T-helper 9 cell (primary cell): ENCODE measurements at places on chromosomes 4 and X.
A peak's percentile ranks its signal among the peaks of the same experiment; 100 is the strongest.

- no peak for DNase-seq
These were observed 122.5 kb downstream of the UCHL1 start for GRCh38 chr4:41379230-41379629.

GRCh38 chr4:174592256-174592984 lies 70.1 kb upstream of the HPGD start:
- DNase-seq = no peak

DNA sequence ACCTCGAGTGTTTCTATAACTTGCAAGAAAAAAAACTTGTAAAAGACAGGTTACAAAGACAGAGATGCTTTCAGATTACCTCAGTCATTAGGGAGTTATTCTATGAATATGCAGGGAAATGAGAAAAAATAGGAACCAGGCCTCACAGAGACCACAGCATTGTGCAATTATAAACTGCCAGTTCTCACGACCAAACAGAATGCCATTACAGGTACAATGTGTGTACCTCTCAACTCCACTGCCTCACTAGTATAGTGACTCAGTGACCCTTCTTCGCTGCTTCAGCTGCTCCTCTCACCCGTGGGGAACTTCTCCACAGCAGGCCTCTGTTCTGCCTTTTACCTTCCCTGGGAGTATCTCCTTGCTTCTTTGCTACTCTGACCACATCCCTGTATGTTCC lies 2.3 kb upstream of the HTATSF1 start:
- no peak for DNase-seq

DNA sequence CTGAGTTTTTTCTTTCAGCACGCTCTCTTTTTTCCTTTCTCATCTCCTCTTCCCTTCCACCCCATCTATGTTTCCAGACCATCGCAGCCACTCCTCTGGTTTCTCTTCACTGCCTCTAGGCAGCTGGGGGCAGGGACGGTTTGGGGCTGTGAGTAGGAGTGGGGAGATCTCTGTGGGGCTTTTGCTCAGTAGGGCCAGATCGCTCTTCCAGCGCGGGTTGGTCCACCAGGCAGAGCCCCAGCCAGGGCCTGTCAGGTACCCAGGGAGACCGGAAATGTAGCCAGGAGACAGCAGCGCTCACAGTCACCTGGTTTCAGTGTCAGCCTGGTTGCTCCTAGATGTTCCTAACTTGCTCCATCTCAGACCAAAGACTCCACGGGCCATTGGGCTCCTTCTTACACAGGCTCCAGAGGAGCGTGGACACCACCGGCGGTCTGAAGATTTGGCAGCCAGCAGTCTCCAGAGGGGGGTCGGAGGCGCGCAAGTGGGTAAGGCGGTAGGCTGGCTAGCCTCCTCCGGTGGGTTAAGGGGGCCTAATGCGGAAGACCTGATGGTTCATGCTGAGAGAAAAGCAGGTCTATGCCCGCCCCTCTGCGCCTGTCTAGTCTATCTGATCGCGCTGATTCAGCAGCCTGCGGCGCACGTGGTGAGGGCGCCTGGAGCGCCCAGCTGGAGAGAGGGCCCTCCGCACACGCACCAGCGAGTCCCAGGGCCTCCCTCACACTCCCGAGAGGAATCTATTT lies 1.8 kb downstream of the FGF5 start:
- no peak for DNase-seq

DNA sequence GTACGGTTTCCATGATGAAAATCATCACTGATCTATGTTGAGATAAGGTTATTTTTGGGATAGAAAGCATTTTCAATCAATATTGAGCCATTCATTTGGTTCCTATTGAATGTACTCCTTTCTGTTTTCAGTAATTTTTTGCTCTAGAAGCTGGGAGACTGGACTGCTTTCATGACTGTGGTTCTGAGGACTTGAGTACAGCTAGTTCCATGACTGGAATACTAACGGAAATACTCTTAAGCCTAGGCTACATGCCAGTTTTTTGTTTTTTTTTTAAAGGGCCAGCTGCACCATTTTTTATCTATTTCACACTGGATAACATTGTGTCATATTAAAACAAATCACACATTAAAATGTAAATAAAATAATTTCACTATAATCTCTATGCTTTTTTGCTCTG lies 16.7 kb downstream of the PRR32 start:
- DNase-seq = no peak

DNA sequence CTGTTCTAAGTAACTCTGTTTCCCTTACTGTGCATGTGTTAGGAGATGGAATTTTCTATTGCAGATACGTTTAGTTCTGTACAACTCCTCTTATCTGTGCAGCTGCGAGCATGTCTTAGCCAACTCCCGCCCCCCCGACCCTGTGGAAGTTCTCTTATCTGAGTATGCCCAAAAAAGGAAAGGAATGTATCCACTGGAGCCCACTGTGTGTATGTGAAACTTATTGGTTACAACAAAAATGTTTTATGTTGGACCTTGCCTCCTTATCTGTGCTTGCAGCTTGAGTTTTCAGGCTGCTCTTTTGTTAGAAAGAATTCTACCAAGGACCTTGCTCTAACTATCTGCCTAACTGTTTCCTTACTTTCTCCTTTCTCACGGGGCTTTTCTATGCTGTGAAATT lies 24.2 kb upstream of the DCAF8L2 start:
- DNase-seq = no peak

DNA sequence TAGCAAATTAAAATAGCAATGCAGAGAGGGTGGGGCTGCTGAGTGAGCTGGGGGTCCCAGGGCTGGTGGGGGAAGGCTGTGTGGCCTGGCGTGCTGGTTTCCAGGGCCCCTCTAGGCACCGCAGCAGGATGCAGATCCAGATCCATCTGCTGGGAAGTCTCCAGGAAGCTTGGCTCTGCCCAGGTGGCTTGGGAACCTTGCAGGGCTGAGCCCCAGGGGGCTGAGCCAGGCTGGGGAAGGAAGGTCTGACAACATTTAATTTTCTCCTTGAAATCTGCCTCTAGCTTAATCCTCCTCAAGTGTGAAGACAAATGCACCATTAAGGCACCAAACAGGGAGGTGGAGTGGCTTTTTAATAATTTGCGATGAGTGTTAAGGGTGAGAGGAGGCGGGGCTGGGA lies 31.7 kb downstream of the SORCS2 start:
- DNase-seq = no peak

GRCh38 chr4:132333724-132334047 lies 815.4 kb upstream of the PCDH10 start:
- DNase-seq = no peak

DNA sequence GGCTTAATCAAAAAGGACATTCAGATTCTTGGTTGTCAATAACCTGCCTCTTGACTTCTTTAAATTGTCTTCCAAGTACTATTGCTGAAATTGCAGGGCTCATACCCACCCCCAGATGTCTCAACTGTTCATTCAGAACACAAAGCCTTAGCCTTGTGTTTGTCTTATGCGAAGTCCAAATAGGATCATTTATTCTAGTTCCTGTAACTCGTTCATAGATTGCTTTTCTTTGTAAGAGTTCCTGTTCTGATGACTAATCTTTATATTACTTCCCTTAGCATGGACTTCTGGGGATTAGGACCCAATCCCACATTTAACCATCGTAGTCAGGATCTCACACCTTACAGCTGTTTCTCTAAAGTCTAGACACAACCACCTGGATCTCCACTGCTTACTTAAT lies 226.0 kb downstream of the VEGFC start:
- no peak for DNase-seq

GRCh38 chrX:56800801-56801200 lies 71.8 kb downstream of the NBDY start:
- DNase-seq = peak; percentile 28

GRCh38 chr4:170698334-170698733 lies 608.6 kb upstream of the AADAT start:
- DNase-seq = no peak

GRCh38 chr4:4614925-4615678 lies 73.3 kb upstream of the STX18 start:
- no peak for DNase-seq

GRCh38 chr4:42633605-42634388 lies 23.1 kb downstream of the ATP8A1 start:
- DNase-seq = no peak

DNA sequence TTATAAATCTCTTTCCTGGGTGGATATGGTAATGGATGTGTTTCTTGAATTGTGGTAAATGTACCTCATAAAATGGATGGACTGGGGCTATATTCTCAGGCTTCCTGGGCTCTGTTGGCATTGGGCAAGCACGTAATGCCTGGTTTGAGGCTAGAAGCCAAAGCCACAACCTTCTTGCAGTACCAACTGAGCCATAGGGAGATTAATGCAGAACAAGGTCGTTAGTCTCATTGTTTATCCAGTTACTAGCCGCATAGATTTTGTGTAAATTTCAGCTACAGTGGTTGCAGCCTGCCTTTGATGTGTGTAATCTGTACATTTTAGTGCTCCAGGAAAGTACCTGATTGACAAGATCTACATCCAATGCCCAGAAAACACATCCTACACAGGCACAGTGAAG lies 7.2 kb upstream of the LEF1 start:
- DNase-seq = no peak

DNA sequence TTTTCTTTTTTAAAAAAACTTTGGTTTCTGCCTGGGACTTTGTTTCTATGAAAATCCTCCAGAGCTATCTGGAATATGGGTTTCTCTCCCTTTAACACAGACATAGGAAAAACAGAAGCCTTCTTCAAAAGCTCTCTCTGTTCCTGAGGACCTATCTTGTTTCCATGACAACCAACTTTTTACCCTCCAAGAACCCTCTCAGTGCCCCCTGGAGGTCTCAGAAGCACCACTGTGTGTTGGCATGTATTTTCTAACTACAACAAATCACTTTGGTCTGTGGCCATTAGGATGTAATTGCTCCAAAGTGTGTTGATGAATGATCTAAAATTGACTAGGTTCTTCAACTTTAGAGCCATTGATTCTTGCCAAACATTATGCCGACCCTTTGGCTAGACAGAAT lies 1331.6 kb downstream of the ADGRL3 start:
- no peak for DNase-seq

DNA sequence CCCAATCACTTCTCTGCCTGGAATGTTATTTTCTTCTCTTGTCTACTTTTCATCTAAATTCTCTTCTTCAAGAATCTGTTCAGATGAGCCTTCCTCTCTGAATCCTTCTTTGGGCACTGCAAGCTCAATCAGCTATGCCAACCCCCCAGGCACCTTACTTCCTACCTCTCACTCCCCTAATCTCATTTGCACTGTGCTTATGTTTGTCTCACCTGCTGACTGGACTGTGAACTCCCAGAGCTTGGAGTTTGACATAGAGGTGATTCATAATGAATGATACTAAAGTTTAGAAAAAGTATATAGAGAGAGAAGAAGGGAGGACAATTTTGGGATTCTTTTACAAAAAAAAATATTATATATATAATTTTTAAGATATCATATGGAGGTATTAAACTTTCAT lies 36.3 kb downstream of the ANXA10 start:
- no peak for DNase-seq

DNA sequence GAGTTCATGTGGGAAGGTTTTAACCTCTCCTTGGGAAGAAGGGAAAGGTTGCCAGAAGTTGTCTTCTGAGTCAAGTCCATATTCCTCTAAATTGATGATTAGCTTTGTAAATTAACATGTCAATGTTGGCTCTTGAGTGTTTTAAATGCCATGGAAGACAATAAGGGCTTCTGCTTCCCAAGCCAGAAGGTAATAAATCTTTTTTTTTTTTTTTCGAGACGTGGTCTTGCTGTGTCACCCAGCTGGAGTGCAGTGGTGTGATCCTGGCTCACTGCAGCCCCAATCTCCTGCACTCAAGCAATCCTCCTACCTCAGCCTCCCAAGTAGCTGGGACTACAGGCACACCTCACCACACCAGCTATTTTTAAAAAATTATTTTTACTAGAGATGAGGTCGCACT lies 5.0 kb upstream of the REST start:
- DNase-seq = no peak

GRCh38 chr4:25441519-25442117 lies 64.6 kb downstream of the ANAPC4 start:
- no peak for DNase-seq

- DNase-seq = no peak
These were observed 20.5 kb downstream of the CNGA1 start for GRCh38 chr4:47996021-47996420.

- no peak for DNase-seq
These were observed 11.6 kb downstream of the SASH3 start for GRCh38 chrX:129791336-129791735.

GRCh38 chrX:48083212-48083611 lies 11.8 kb upstream of the ZNF630 start:
- peak; percentile 5 for DNase-seq

DNA sequence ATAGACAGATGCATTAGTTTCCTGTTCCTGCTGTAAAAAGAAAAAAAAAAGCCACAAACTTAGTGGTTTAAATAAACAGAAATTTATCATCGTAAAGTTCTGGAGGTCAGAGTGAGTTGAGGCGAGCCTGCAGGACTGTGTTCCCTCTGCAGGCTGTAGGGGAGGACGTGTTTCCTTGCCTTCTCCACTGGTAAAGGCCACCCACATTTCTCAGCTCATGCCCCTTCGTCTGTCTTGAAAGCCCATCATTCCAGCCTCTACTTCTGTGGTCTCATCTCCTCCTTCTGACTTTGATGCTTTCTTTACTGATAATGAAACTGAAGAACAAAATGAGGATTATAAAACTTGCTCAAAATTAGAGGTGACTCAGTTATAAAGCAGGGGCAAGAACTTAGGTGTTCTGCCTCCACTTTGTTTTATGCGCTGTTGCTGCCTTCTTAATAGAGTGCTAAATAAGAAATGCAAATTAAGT lies 143.0 kb downstream of the STIM2 start:
- DNase-seq = no peak

GRCh38 chrX:34918091-34918736 lies 24.4 kb upstream of the FAM47B start:
- DNase-seq = no peak

DNA sequence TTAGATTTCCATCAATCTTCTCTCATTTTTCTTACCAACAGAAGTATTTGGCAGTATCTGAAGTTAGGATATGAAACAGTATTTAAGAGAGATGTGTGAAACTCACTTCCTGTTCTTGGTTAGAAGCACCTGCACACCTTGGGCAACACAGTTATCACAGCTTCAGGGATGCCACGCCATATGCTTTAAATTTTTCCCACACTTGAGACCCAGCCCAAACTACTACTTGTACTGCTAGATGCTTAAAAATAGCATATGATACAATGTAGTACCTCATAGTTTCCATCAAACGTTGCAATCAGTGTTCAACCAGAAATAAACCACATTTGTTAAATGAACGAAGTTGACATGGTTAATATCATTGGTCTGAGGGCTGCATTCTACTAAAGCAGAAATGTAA lies 725.1 kb upstream of the FRG1 start:
- no peak for DNase-seq

DNA sequence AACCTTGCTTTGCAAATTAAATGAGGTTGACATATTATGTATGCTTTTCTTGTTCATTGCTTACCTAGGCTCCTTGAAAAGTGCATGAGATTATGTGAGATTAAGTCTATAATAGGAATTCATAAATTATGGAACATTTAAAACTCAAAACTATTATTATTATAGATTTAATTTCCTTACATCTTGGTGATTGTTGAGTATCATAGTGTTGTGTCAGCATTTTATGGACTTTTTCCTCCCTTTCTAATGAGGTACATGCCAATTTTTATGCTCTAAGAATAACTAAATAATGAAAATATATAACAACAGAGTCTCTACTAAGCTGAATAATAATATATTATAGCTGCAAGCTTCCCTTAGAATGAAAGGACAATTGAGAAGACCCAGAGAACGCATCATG lies 848.8 kb upstream of the AADAT start:
- DNase-seq = no peak

GRCh38 chr4:7280926-7281690 lies 88.8 kb downstream of the SORCS2 start:
- no peak for DNase-seq

GRCh38 chr4:76306882-76307659 lies 538 bp downstream of the STBD1 start:
- DNase-seq = no peak
